SK-N-SH (cell line): ENCODE measurements at places on chromosomes 7 and 10.

DNA sequence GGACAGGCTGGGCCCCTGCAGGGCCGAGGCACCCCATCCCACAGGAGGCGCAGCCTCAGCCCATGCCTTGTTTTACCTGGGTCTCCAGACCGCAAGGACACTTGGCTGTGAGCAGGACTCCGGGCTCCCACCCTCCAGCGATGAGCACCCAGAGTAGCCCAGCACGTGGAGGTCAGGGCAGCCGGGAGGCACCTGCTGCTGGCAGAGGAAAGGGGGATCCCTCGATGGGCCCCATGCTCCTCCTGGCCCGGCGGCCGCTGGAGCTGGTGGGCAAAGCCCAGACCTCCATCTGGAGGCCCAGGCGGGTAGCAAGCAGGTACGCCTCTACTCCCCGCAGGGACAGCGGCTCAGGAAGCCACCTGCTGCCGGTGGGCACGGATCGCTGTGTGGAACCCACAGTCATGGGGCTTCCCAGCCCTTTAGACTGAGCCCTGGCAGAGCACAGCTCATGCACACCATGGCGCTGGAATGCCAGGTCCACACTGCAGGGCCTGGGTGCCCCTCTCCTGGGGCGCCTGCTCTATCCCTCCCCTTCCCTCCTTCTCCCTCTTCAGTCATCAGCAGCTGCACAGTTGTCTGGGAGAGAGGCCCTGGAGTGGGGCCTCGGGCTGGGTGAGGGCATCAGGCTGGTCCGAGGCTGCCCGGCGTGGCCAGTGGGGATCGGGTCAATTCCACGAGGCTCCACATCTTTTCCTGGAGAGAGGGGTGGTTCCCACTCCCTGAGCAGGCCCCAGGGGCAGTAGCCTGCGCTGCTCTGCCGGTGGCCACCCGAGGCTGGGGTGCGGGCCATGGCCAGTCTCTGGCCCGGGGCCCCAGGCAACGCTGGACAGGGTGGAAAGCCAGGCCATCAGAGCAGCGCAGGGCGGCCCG lies 65.7 kb downstream of the PWWP2B start:
- DNase-seq, result no peak

DNA sequence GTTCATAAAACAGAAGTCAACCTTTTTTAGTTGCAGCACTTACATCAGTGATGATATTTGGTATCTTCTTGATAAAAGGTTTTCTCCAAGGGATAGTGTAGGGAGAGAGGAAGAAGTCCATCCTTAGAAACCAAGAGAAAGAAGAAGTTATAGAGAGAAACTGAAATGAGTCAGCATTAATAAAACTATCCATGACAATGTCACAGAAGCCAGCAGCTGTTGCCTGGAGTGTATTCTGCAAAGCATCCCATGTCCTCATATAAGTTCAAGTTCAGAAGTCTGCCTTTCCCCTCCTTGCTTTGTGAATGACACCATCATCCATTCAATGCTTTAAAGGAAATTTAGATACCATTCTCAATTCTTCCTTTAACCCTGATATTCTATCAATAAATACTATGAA lies 14.4 kb upstream of the COL1A2 start:
- DNase-seq, result no peak

DNA sequence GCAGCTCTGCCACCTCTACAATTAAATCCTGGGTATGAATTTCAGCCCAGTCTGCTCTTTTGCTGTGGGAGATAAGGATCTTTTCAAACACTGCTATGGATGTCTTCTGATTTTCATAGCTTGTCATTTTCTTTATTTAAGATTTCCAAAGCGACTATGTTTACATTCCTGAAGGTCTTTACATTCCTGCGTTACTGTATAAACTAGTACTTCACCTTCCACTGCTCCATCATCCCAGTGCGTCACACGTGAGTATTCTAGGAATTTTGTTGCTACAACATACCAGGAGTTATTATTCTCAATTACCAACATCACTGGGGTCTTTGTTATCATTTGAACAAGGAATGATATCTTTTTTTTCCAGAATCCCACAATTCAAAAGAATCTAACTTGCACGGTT lies 944.7 kb downstream of the SORCS3 start:
- no peak for DNase-seq

DNA sequence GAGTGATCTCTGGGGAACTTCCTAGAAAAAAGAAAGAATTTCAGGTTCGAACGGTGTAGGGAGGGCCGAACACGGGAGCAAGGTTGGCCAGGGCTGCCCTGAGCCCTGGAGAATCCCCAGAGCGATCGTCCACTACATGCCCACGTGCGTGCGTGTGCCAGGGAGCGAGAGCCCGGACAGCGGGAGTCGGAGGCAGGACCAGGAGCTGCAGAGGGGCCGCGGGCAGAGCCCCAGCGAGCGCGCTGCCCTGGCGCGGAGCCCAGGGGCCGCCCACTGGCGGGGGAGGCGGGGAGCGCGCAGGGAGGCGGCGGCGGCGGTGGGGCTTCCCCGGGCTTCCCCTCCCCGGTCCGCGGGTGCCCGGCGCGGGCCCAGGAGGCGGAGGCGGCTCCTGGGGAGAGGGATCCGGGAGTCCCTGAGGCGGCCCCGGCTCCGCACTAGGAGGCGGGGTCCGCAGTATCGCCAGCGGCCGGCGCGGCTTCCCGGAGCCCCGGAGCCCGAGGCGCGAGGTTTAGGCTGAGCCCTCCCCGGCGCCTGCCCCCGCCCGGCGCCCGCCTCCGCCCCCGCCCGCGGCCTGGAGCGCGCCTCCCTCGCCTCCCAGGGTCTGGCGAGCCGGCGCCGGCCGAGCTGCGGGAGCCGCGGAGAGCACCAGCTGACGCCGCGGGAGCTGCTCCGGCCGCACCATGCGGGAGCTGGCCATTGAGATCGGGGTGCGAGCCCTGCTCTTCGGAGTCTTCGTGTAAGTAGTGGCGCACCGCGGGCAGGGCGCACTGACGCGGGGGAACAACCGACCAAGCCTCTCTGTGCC lies at the start of gene PLPP4:
Gene PLPP4 (plus strand): TSS at position 602 of the 805 bp plus-strand sequence. CDS start 79 bp downstream, at position 681.
- peak; percentile 91 for DNase-seq

GRCh38 chr10:121138918-121139317 lies 287.8 kb downstream of the WDR11 start:
- no peak for DNase-seq

- no peak for DNase-seq
Measured at GRCh38 chr10:124070666-124071065, 22.7 kb downstream of the CHST15 start.

- DNase-seq, result no peak
Measured at GRCh38 chr10:12502526-12503274, 153.4 kb downstream of the CAMK1D start.

DNA sequence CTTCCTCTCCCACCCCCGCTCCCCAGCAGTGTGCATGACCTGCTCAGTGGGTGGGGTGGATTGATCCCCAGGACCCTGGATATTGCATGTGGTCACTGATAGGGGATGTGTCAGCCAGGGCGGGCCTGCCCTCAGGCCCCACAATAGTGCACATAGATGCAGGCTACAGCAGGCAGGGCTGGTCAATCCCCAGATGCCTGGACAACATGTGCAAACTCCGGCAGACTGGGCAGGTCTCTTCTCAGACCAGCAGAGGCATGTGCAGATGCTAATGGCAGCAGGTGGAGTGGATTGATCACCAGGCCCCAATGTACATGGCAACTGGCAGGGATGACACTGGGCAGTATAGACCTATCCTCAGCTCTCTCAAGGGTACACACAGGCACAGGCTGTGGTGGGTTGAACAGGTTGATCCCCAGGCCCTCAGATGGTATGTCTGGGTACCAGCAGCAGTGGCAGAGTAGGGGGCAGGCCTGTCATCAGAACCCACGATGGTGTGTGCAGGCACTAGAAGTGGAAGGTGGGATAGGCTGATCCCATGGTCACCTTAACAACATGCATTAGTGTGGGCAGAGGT lies 98.6 kb downstream of the LANCL2 start:
- DNase-seq, result peak; percentile 8

GRCh38 chr10:1120801-1121211 lies 64.6 kb downstream of the WDR37 start:
- no peak for DNase-seq

GRCh38 chr7:157928171-157928794 lies 591.5 kb downstream of the DNAJB6 start:
- DNase-seq, result no peak

DNA sequence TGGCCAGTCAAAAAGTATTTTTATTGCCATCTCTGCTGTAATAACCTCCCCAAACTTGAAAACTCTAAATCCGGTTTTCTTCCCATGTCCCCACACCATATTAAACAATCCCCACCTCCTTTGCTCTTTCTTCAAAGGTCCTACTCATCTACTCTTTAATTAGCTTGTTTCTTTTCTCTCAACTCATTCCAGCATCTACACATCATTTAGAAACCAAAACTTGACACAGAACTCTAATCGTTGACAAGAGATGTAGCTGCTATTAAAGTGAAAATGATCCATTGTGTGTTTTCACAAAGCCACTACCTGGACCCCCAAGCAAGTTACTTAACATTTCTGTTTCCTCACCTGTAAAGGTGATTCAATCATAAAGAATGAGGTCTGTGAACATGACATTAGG lies 436.3 kb upstream of the NPVF start:
- no peak for DNase-seq

GRCh38 chr7:7114575-7115291 lies 67.6 kb upstream of the C1GALT1 start:
- no peak for DNase-seq

GRCh38 chr10:78169214-78169613 lies 135.6 kb downstream of the RPS24 start:
- DNase-seq, result no peak

DNA sequence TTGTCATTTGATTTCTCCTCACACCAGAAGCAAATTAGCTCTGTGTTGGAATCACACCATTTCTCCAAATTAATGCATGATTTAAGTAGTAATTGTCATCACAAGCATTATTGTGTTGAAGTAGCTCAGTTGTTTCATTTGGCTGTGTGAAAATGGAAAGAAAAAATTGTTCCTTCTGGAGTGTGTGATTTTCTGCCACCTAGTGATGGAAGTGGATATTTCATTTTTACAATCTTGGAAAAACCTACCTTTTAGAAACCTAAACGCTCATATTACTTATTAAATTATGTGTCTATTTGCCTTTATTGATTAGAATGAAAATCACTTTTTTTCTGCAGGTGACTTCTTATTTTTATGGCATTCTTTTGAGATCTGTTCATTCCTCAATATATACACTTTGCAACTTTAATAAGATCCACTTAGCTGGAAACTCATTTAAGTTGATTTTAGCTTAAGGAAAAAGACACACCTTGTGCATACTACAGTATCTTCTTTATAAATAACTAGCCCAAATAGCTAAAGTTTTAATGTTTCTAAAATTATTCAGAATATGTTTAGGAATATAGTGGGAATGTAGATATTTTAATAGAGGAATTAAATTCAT lies 50.0 kb downstream of the SRI start:
- peak; percentile 15 for DNase-seq

- DNase-seq, result no peak
Measured at GRCh38 chr10:44245601-44245938, 139.3 kb downstream of the CXCL12 start.

GRCh38 chr7:127438836-127439235 lies 46.3 kb upstream of the ZNF800 start:
- no peak for DNase-seq

DNA sequence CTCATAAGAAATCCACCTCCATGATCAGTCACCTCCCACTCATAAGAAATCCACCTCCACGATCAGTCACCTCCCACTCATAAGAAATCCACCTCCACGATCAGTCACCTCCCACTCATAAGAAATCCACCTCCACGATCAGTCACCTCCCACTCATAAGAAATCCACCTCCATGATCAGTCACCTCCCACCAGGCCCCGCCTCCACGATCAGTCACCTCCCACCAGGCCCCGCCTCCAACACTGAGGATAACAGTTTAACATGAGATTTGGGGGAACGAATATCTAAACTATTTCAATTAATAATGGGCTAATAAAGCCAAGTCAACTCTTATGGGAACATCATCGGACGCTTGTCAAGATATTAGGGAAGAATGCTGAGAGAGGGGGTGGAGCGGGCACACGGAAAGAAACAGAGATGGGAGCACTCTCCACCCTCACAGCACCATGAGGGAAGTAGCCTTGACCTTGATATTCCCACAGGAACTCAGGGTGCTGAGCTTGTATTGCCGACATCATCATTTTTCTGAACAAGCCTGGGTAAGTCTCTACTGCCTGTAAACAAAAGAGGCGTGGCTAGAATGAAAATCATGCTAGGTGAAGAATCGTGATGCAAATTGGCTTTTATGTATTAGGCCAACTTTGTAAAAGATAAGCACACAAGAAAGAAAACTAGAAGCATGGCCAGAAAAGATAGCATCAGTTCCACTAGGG lies 303.5 kb upstream of the KLF6 start:
- DNase-seq, result no peak

DNA sequence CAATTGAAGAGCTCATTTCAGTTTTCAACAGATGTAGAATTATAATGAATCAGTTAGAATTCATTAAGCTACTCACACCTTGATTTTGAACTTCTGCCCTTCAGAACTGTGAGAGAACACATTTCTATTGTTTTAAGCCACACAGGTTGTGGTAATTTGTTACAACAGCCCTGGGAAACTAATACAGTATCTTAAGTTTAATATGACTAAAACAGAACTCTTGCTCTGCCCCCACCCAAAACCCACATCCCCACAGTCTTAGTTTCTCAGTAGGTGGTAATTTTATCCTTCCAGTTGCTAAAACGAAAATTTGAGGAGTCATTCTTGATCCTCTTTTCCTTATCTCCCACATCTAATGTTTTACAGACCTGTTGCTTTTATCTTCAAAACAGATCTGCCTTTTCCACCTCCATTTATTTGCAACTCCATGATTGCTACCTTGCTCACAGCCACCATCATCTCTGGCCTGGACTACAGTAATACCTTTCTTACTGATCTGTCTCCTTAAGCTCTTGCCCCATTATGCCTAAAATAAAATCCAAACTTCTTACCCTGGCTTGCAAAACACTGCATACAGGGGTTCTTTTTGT lies 72.8 kb upstream of the NXPH1 start:
- no peak for DNase-seq
